ENCODE measurements at places on chromosomes 7 and 10.

- DNase-seq, result no peak
These were observed 153.3 kb downstream of the TMEM26 start for GRCh38 chr10:61299841-61300240.

GRCh38 chr10:118841881-118842605 is 87.3 kb upstream of the CACUL1 start:
- no peak for DNase-seq

- DNase-seq, result no peak
These were observed 722 bp downstream of the UPF2 start for GRCh38 chr10:12041766-12042408.

- DNase-seq, result no peak
These were observed 73.7 kb downstream of the EVX1 start for GRCh38 chr7:27316311-27316710.

GRCh38 chr10:17644485-17644943 is 563 bp downstream of the STAM start:
- DNase-seq, result no peak

- DNase-seq, result no peak
These were observed 35.1 kb downstream of the PLAC9 start for GRCh38 chr10:80167471-80168161.

DNA sequence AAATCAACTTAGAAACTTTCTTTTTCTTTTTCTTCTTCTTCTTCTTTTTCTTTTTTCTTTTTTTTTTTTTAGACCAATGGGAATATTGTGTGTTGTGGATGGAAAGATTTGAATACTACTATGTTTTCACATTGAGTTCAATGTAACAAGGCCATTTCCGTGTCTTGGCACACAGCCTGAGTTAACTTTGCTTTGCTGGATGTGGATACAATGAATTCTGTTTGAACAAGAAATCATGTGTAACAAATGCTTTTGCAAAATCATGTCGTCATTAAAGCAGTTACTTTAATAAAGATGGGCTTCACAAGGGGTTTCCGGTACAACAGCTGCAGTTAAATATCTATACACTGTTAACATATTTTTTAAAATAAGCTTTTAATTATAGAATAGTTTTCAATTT is 13.5 kb upstream of the ENTPD1 start:
- DNase-seq, result no peak

GRCh38 chr10:103812432-103812831 is 42.9 kb downstream of the SH3PXD2A start:
- DNase-seq, result no peak

- DNase-seq, result no peak
These were observed 958.8 kb upstream of the ZNF722 start for GRCh38 chr7:63039882-63040281.

DNA sequence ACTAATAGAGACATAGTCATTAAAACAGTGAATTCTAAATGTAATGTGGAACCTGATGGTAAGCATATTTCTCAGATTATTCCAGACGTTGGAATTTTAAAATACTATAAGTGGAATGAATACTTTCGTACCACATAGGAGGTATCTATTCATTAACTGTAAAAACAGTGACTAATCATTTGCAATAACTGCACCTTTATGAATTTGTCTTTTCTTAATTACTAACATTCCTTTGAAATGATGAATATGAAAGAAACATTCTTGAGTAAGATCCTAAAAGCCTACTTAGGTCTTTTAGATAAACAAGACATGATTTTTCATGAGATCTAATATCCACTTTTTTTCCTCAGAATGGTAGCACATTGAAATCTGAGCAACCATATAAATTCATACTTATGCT is 549.0 kb upstream of the LRRN3 start:
- no peak for DNase-seq

GRCh38 chr7:71787513-71787912 is 624.6 kb downstream of the CALN1 start:
- DNase-seq, result no peak

DNA sequence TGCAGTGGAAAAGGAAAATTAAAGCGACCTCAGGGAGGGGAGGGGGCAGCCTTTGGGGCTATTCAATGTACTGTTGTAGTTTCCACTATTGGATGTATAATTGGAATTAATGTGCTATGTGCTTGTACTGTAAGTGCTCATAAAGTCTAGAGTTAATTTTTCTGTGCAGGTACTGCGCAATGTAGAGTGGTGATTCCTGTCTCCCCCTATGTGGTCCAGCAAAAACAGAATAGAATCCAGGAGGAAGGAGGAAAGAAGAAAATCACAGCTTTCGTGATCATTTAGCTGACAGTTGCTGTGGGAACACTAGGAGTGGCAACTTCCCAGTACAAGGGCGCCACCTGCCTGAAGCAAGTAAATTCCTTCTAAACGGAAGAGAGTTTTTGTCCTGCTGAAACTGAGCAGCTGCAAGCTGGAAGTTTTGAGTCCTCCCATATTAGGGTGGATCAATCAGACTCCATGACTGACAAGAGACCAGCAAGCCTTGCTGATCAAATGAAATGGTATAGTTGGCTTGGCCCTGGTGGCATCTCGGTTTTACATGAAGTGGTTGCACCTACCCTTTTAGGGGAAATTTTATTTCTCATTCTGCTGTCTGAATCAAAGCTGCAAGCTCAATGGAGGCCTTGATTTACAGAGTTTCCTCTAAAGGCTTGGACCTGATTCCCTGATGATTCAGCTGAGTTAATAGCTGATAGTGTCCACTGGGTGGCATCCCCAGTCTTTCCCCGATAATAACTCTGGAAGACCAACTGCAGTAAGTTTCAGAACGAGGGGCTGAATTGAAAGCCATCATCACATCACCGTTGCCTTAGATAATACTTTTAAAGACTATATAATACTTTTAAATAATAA is 299.8 kb downstream of the HGF start:
- DNase-seq, result peak; percentile 42

DNA sequence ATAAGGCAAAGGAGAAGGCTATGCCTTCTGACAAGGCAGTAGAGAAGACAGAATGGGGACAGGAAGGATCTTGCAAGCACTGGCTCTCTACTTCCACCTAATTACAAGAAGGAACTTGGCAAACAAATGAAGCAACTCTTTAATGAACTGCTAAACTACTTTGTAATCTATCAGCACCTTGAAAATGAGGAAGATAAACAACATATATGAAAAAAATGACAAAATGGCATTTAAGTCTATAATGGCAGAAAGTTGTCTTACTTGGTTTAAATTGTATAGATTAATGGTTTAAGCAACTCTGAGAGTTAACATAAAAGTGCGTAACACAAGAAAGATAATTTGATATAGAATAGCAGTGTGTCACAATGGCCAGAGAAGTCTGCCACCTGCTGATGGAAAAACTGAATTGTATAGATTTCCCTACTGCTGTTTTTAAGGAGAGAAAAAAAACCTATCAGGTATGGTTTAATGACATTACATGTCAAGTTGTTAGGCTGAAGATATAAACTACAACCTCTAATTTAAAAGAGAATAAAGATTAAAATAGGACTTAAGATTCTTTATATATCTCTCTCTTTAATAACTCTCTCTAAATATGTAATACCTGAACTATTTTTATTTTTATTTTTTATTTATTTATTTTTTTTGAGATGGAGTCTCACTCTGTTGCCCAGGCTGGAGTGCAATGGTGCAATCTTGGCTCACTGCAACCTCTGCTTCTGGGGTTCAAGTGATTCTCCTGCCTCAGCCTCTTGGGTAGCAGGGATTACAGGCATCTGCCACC is 11.8 kb downstream of the NT5C3A start:
- DNase-seq, result no peak

- no peak for DNase-seq
These were observed 36.8 kb downstream of the SLC18A2 start for GRCh38 chr10:117277675-117278074.

DNA sequence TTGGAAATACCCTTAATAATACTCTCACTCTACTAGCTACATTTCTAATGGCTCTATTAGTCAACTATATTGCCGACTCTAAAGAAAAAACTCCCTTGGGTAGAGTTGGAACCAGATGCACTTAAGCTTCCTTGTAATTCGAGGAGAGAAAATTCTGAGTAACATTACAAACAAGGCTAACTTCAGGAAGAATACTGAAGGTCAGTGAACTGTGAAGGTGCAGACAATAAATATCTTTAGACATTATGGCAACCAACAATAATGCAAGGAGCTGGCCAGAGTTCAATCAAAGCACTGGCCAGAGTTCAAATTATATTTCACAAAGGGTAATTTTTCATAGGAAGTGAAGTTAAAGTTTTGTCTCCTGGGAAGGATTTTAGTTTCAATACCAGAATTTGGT is 40.7 kb upstream of the MRLN start:
- DNase-seq, result no peak

DNA sequence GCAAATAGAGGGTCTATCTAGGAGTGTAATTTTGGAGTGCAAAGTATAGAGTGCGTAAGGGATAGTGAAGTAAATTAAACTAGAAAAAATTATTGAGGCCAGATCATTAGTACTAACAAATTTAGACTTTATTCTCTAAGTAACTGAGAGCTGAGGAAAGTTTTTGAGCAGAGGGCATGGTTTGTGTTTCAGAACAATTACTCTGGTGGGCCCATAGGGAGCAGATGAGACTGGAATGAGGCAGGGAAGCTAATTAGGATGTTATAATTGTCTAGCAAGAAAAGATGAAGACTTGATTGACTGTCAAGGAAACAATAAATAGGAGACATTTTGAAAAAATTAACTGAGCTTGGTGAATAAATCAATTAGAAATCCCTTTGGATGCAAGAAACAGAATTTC is 37.8 kb upstream of the IMMP2L start:
- DNase-seq, result no peak

GRCh38 chr10:96918214-96919002 is 86.3 kb downstream of the LCOR start:
- DNase-seq, result no peak

GRCh38 chr10:91137822-91138221 is 82.6 kb upstream of the PCGF5 start:
- DNase-seq, result no peak

DNA sequence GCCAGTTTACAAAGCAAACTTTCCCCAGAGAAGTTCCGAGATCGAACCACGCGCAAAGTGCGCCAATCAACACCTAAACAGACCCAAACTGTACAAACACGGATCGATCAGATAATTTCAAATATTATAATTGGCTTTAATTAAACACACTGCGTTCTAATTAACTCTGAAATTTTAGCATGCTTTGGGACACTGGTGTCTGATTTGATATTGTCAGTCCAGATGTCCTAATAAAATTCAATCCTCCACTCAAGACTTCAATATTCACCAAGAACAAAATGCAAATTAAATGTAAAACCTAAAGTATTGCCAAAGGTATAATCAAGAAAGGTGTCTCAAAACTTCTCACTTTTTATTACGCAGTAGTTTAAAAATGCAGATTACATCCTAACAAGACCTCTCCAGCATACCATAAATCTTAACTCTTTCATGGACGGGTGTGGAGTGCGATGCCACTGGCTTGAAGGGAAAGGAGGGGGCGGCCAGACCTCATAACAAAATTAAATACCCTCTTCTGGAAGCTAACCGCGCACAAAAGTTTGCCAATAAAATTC is 5.9 kb upstream of the EBF3 start:
- DNase-seq, result no peak
